ENCODE measurements at places on chromosomes 2 and 18.

DNA sequence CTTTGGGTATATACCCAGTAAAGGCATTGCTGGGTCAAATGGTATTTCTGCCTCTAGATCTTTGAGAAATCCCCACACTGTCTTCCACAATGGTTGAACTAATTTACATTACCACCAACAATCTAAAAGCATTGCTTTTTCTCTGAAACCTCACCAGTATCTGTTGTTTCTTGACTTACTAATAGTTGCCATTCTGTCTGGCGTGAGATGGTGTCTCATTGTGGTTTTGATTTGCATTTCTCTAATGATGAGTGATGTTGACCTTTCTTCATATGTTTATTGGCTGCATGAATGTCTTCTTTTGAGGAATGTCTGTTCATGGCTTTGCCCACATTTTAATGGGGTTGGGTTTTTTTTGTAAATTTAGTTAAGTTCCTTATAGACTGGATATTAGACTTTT lies 382.6 kb upstream of the ZNF804A start:
- DNase-seq, result no peak

DNA sequence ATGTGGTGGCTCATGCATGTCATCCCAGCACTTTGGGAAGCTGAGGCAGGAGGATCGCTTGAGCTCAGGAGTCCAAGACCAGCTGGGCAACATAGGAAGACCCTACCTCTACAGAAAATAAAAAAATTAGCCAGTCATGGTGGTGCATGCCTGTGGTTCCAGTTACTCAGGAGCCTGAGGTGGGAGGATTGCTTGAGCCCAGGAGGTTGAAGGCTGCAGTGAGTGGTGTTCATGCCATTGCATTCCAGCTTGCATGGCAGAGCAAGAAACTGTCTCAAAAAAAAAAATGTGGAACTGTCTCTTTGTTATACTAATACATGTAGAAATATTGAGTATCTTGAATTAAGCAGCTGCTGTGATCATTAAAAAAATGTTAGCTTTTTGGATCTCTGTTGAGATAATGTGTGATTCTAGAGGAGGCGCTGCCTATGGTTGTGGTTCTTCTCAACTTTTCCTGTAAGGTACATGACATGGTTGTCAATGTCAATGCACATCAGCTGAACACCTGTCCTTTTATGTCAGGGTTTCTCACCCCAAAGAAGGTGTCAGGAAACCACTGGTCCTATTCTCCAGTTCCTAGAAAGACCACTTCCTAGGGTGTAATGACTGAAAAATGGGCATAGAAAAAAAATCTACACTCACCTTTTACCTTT lies 34.7 kb upstream of the IL1RL1 start:
- DNase-seq, result no peak

DNA sequence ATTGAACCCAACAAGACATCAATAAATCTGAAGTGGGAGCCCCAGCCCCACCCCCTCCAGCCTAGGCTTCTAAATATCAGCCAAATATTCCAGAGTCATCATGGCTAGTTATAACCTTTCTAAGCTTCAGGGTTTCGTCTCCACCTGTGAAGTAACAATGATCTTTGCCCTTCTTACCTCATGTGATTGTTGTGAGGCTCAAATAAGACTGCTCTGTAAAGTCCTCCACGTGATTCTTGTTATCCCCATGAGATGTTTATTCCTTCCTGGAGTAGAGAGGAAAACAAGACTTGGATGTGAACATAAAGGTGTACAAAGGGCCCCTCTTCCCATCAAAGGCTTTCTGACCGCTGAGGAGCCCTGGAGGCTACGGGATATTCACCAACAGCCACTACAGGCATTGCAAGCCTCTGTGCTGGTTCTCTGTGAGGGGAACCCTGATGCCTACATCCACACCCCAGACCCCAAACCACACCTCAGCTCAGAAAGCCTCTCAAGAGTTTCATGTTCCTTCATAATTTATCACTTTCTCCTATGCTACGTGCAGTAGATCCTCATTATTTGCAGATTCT lies 20.1 kb upstream of the REEP1 start:
- no peak for DNase-seq

GRCh38 chr2:241616168-241617125 lies 20.5 kb downstream of the THAP4 start:
- DNase-seq, result no peak

DNA sequence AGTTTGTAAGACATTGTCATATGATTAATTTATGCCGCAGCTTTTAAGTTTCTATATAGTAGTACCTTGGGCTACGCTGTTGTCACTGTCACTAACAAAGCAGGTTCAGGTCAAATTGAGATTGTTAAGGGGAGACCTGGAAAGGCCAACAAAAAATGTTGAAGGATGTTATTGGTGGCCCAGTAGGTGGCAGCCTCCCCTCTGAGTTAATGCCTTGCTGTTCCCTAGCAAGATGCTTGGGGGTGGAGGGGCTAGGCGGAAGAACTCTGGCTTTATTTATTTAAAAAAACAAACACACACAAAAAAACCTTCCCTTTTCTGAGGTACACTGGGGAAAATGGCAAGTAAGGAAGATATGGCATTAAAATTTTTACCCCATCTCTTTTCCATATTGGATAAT lies 128.3 kb upstream of the ATP5MC3 start:
- DNase-seq, result no peak

- peak; percentile 14 for DNase-seq
Observed at GRCh38 chr2:111119822-111120252, 877 bp upstream of the BCL2L11 start.

DNA sequence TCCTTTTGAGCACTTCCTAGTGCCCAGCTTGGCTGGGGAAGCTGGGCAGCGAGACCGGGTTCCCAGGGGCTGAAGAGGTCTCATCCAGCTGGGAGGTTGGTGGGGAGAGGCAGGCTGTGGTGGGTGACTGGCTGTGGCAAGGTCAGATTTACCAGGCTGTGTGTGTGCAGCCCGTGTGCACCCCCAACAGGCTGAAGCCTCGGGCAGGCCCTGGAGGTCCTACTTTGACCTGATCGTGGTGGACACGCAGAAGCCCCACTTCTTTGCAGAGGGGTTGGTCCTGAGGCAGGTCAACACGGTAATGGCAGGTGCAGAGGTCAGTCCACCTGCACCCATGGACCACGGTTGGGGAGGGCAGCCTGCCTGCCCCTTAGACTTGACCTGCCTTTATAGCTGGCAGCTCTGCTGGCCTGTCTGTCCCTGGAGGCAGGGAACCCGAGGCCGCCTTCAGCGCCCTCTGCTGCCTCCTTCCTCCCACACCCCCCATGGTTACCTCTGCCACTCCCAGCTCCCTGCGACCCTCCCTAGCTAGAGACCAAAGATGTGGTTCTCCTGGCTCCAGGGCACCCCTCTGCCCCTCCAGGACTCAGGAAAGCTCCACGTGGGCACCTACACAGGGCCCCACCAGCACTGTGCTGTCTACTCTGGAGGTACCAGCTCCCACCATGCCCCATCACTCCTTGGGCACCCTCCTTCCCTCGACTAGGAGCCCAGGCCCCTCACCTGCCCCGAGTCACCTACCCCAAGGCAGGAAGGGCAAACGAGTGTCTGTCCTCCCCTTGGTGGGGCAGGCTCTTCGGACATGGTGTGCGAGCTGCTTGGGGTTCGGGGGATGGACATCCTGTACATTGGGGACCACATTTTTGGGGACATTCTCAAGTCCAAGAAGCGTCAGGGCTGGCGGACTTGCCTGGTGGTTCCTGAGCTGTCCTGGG lies 4.0 kb downstream of the NT5DC4 start:
- no peak for DNase-seq

DNA sequence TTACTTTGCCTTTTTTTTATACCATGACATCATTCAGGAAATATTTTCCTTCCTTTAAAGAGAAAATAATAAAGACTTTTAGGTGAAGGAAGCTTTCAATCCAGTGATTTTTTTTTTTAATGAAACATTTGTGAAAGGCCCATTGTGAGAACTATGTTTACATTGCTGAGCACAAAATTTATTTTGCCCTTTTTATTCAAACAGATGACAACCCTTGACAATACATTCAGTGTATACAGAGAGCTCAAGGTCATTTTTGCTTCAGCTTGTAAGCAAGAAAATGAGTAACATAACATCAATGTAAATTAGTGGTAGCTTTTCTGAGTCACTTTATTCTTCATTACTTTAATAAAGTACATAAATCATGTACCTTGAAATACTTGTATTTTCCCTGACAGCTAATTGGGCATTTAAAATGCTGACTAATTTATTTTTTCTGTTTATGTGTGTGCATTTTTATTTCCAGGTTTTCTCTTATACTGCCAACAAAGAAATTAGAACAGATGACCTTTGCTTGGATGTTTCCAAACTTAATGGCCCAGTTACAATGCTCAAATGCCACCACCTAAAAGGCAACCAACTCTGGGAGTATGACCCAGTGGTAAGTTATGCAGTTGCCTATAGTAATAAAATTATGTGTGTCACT lies 121.6 kb downstream of the GALNT1 start:
- DNase-seq, result no peak

- no peak for DNase-seq
Observed at GRCh38 chr2:20005067-20005627, 7.3 kb downstream of the MATN3 start.

DNA sequence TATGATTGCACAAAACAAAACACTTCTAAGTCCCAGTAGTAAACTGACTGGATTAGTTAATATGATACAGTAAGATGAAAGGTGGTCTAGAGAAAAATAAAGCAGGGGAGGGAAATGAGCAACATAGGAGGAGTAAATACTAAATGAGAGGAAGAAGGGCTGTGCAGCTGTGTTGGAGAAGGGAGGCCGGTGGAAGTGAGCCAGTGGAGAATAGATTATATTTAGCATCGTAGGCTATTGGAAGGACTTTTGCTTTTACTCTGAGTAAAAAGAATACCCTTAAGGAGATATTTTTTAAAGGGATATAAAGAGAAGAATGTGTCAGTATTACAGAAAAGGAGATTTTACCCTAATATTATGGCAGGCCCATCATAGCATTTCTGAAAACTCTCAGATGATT lies 12.7 kb downstream of the WDR75 start:
- no peak for DNase-seq

GRCh38 chr2:219537657-219538488 lies 5.7 kb downstream of the CHPF start:
- no peak for DNase-seq

- DNase-seq, result no peak
Observed at GRCh38 chr2:174485788-174486562, 854 bp downstream of the GPR155 start.

- DNase-seq, result no peak
Observed at GRCh38 chr2:56347881-56348280, 164.1 kb downstream of the CCDC85A start.

GRCh38 chr2:232854082-232854481 lies 16.0 kb upstream of the SNORC start:
- no peak for DNase-seq

DNA sequence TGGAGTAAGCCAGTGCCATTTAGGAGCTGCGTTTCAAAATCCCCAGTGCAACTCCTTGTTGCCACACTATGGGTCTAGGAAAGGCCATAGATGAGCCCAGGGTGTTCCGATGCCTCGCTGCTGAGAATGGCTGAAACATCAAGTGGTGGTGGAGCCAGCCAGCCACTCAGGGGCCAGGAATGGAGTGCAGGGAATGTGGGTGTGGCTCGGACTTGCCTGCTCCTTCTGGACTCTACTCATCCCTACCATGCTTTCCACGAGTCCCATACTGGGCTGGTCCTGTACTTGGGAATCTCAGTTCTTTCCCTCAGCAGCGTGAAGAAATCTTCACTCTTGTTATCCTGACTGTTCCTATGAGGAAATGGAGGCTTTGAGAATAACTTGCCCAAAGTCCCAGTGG lies 143.5 kb downstream of the INSIG2 start:
- DNase-seq, result no peak

- DNase-seq, result no peak
Observed at GRCh38 chr18:48663096-48663930, 124.5 kb downstream of the CTIF start.

GRCh38 chr2:207534417-207534816 lies 4.7 kb downstream of the CREB1 start:
- no peak for DNase-seq

DNA sequence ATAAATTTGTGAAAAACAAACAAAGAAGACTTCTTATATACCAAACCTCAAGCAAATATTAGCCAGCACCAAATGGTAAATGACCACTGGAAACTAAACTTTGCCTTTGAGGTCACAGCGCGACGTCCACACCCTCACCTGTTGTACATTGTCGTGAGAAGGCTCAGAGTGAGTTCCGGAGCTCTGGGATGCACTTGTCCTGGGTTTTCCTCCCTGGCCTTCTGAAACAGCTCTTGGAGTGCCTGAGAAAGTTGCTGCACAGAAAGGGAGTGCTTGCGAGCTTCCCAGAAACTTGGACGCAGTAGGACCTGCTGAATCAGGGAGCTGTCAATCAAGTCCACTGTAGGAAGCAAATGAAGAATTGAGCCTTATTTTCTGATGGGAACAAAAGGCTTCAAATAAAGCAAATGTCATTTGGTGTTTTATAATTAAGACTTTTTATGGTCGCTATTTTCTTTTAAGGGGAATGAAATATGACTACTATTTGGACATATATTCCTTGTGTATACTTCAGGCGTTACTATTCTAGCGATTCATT lies 11.0 kb downstream of the DYTN start:
- DNase-seq, result no peak

GRCh38 chr2:180781276-180781675 lies 199.1 kb upstream of the UBE2E3 start:
- no peak for DNase-seq

- no peak for DNase-seq
Observed at GRCh38 chr2:152686321-152686720, 30.9 kb downstream of the PRPF40A start.

DNA sequence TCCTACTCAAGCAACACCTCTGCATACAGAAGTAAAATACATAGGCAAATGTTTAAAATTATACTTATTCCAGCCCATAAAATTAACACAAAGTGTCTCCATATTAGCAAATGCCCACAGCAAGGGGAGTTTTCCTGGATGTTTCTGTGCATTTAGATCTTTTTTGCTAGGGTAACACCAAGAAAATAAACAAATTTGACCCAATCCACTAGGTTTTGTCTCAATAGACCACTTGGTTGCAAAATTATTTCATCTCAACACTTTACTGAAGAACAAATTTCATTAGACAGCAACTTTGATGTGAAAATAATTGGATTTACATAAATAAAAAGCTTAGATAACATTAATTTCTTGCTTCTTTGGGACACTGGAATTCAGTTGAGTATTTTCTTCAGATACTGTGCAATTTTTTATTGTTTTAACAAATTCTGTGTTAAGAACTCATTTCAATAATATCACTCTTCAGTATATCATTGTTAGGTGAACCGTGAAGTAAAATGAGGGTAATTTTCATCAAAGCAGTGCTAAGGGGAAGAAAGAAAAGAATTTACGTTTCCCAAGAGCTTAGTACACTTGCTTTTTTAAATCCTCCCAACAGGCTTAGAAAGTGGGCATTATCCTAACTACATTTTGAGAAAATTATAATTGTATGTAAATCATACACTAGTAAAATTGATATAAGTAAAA lies 133.5 kb upstream of the TTC39C start:
- no peak for DNase-seq

- no peak for DNase-seq
Observed at GRCh38 chr2:72040629-72041571, 106.8 kb downstream of the CYP26B1 start.

- DNase-seq, result no peak
Observed at GRCh38 chr2:119282996-119283511, 59.4 kb downstream of the STEAP3 start.

- DNase-seq, result no peak
Observed at GRCh38 chr2:172230332-172230888, 127.7 kb upstream of the DLX2 start.

GRCh38 chr2:241134711-241135110 lies 14.6 kb downstream of the PASK start:
- DNase-seq, result no peak
